Mesothelial cell of epicardium (in vitro differentiated cells): ENCODE measurements at places on chromosomes 16 and 17. TPM values are rescaled to one million over a fixed set of nuclear protein-coding genes. Genes with fewer than 3 reads are reported as not detected.

The KRTAP4-9 gene
- total RNA-seq: not detected in 3 replicates

The TMC8 gene
- 0.60 to 1.2 TPM (median 1.1 TPM) in 3 replicates for total RNA-seq

The ELMO3 gene
- 9.3 to 10.0 TPM (median 9.7 TPM) in 3 replicates for total RNA-seq

The CAVIN1 gene
- 53.3 to 54.3 TPM (median 53.9 TPM) in 3 replicates for total RNA-seq
